LHCN-M2 (cell line): ENCODE measurements at places on chromosomes 7 and 10. TPM values are rescaled to one million over a fixed set of nuclear protein-coding genes. Genes with fewer than 3 reads are reported as not detected.
A peak's percentile ranks its signal among the peaks of the same experiment; 100 is the strongest.

The DOCK1 gene
- 38.0 and 45.5 TPM in 2 replicates for total RNA-seq

The ARMC3 gene
- not detected in 2 replicates for total RNA-seq

GRCh38 chr7:134434701-134435100, 24.2 kb downstream of the AKR1B1 start:
- DNase-seq = no peak

DNA sequence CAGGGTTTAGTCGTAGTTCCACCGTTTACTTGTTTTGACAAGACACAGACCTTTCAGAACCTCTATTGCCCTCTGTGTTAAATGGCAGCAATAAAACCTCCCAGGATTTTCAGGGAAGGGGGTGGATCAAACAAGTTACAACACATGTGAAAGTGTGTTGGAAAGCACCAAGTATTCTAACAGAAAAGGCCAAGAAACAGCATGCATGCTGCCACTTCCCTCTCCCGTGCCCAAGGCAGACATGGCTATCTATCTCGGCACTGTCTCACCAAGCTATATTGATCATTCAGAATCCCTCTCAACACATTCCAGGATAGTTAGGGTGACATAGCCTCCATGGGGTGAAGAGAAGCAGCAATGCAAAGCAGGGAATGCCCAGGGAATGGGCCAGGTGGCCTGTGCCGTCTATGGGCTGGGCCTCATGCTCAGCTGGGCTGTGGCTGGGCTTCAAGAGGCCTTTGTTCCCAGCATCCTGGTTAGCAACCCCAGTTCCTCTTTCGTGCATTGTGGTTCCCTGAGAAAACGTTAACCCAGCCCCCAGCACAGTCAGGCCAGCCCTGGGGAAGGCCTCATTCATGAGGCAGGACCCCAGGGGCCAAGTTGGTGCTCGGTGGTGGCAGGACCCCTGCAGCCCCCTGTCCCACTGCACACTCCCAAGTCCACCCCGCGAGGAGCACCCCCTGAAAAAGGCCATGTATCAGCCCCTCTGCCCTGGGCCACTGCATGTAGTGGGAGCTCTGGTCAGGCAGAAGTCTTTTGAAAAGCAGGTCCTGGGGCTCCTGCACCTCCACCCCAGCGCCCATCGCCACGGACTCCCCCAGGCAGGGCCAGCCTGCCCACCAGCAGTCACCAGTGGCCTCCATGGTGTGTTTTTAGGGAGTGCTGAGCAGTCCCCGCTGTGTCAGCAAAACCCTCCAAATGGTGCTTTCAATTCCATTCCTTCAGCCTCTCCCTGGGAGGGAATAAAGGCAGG, 25.5 kb downstream of the VSIR start:
- DNase-seq = no peak

GRCh38 chr7:30140456-30140855, 5.7 kb downstream of the MTURN start:
- no peak for DNase-seq

DNA sequence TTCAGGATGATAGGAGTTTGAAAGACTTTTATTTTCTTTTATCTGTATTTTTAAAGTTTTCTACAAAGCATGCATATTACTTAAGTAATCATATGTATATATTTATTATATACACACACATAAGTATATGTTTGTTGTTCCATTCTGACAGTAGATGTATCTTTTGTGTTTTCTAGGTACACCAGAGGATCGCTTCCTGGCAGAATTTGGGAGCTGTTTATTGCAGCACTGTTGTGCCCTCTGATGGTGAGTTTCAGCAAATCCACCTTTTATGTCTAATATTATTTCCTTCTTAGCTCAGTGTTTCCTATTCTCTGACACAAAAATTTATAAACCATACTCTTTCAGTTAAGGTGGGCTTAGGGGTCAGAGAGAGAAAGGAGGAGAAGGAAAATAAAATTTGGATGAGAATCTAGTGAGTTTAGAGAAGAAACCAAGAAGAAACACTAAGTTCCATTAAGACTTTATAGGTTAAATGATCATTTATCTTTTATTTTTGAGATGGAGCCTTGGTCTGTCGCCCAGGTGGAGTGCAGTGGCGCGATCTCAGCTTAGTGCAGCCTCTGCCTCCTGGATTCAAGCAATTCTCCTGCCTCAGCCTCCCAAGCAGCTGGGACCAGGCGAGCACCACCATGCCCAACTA, 59.2 kb upstream of the OIT3 start:
- DNase-seq = peak; percentile 64

The HOXA7 gene
- total RNA-seq = 4.5 and 8.3 TPM in 2 replicates

GRCh38 chr7:7565746-7566650, 686 bp upstream of the MIOS start:
- DNase-seq = no peak

GRCh38 chr7:65731562-65732035, 141.3 kb upstream of the VKORC1L1 start:
- DNase-seq = no peak

The GALNT17 gene
- total RNA-seq = 0.06 TPM in 1 of 2 replicates, not detected in the other

DNA sequence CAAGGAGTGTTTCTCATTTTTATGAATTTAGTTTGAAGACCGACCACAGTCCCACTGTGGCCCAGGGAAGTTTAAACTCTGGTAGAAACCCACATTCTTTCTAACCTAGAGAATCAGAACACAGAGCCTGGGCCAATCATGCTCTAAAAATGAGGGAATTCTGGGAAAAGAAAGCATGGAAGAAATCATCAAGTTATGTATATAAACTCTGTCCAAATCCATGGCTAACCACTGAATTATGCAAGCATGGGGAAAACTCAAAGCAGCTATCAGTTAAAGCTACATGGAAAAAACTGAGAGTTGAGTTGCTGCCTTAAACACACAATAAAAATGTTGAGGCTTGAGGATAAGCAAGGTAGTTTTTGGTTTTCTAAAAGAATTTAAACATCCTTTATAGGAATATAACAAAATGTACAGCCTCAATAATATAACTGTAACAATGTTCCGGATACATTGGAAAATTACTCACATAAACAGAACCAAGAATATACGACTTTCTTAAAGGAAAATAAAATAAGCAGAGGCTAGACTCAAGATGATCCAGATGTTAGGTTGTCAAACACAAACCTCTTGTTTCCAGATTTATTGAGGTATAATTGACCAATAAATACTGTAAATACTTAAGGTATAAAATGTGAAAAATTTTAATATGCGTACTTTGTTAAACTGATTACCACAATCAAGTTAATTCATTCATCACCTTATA, 311.2 kb upstream of the GNAI1 start:
- peak; percentile 9 for DNase-seq

DNA sequence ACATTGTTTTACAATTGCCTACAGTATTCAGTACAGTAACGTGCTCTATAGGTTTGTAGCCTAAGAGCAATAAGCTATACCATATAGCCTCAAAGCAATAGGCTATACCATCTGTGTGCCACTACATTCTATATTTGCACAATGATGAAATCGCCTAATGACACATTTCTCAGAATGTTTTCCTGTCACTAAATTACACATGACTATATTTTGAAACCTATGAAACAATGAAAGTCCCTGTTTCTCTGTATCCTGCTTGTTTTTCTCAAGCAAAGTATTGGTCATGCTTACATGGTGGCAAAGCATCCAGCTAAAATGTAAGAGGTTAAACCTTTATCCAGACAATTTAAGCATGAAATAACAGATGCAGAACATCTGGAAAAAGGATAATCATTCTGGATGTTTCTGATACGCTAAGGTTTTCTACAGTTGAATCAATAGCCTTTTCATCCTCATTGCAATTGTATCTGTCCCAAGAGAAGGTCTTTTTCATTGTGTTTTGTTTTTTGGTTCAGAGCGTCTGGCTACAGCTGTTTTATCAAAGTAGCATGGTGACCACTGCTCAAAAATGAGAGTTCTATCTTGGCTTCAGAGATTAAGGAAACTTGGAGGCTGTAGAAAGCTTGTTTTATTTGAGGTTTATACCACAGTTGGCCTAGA, 81.7 kb downstream of the CSTF2T start:
- DNase-seq = no peak

DNA sequence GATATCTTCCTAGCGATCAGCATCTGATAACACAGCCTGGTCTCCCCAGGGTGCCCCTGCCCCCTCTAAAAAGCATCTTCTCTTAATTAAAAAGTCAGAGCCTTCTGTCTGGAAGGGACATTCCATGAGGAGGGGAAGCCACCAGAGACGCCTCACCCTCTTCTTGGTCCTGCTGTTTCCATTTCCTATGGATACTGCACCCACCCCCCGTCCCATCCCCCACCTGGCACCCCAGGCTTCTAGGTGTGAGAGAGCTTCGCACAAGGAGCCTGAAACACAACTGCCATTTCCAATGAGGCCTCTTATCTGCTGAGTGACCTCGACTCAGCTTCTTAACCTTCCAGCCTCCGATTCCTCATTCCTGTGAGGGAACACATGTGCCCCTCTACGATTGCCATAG, 51.4 kb downstream of the COL13A1 start:
- DNase-seq = no peak

The NYAP1 gene
- total RNA-seq = 0.13 and 0.23 TPM in 2 replicates

DNA sequence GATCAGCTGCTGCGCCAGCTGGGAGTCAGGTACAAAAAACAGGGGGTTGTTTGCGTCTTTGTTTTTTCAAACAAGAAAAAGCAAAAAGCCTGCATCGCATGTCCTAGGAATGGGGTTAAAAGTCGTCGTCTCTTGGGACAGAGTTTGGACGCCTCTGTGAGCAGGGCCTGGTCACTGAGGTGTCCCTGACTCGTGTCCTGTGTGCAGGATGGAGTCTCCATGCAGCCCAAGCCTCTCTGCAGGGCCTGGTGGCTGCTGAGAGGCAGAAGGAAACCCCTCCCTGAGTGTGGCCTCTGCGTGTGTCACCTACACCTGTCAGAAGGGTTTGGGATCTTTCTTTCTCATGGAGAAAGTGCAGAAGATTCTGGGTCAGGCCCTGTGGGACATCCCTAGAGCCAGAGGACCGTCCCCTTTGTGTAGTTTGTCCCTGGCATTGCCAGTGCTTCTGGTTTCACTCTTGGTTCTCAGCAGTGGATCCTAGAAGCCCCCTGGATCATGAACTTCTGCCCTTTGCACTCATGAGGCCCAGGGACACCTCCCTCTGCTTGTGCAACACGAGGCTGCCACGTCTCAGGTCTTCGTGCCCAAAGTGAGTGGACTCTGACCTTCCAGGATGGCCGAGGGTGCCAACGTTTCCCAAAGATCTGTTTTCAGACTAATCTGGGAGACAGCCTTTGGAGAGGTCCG, 75.0 kb downstream of the PRKAG2 start:
- no peak for DNase-seq

GRCh38 chr7:45564485-45564884, 9.7 kb upstream of the ADCY1 start:
- peak; percentile 7 for DNase-seq

- no peak for DNase-seq
Observed at GRCh38 chr10:75887992-75888680, 456.7 kb downstream of the LRMDA start.

The SHH gene
- not detected in 2 replicates for total RNA-seq

The AKR1C1 gene
- 42.6 and 56.1 TPM in 2 replicates for total RNA-seq

The RNF148 gene
- total RNA-seq = not detected in 2 replicates

DNA sequence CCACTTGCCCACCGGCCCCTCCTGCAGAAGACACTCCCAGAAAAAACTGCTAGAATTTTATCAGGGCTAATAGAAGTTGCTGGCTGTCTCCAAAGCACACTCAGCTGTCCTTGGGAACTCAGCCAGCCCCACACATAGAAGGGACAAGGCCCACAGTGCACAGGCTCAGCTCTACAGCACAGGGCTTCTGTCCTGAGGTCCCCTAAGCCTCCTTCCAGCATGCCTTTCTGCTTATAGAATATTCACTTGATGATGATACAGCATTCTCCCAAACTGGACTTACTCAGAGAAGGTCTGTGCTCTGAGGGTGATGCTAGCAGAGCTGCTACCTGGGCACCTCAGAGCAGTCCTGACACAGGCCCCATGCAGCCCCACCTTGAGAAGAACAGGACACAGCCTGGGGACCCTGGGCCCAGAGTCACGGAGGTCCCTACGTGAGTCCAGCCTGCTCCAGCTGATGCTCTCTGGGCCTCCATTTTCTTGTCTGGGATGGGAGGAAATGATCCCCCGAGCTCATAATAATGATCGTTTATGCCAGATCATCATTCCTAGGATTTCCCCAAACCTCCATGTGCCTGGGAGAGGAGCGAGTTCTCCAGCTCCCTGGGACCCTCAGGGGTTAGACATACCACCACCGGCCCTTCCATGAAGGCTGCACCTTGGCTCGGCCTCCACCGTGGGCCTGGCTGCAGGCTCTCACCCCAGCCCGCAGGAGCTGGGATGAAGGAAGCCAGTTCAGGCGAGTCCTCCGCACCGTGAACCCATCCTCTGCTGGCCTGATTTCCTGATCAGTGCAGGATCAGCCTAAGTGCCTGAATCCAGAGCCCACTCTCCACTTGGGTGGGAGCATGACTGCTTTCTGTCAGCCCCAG, 145.6 kb downstream of the ZNF248 start:
- DNase-seq = no peak

- peak; percentile 38 for DNase-seq
Observed at GRCh38 chr7:114759347-114760062, 162.4 kb upstream of the MDFIC start.

- DNase-seq = no peak
Observed at GRCh38 chr10:83166344-83166743, 973.0 kb upstream of the GHITM start.

DNA sequence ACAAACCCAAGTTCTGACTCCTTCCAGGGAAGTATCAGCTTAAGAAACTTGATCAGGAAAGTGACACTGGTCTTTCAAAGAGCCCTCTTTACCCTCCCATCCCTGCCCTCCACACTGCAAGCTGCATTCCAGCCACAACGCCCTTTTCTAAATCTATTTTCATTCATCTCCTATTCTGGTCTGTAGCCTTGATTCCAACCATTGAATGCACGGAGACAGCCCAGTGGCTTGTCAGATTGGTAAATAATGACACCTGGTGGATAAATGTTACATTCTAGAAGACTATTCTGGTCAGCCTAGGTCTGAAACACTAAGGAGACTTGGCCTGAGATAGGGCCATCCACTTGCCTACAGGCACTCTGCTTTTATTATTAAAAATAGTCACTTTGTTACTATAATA, 20.9 kb downstream of the MORN4 start:
- peak; percentile 71 for DNase-seq

- peak; percentile 76 for DNase-seq
Observed at GRCh38 chr10:59006511-59007306, 169.7 kb upstream of the PHYHIPL start.
